Naive thymus-derived CD8-positive, alpha-beta T cell (primary cell): ENCODE measurements at places on chromosomes 16 and 17. TPM values are rescaled to one million over a fixed set of nuclear protein-coding genes. Genes with fewer than 3 reads are reported as not detected.

Gene EVI2B
- total RNA-seq: 159 TPM

Gene CACNG3
- total RNA-seq: not detected

DNA sequence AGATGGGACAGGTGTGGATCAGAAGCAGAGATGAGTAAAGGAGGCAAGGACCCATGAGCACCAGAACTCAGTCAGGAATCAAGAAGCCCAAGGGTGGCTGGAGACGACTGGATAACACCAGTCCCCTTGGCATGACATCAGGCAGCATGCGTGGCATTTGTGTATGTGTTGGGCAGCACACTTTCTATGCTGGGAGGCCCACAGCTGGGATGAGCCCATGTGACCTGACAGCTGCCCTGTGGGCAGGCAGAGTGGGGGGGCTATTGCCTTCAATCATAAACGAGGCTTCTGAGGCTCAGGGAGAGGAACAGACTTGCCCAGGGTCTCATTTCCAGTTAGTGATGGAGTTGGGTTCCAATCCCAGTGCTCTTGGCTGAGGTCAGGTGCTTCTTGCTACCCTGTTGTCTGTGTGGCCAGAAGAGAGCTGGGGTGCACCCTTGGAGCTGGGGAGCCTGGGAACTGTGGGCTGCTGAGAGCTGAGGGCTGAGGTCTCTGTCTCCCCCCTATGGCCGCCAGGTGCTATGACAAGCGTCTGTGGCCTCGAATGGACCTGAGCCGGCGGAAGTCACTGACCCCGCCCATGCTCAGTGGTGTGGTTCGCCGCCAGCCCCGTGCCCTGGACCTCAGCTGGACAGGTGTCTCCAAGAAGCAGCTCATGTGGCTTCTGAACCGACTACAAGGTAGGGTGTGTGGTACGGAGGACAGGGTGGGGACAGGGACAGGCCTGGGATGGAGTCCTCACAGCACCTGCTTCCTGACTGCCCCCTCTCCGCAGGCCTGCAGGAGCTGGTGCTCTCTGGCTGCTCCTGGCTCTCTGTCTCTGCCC is 7.1 kb upstream of the ORAI3 start:
- H3K4me1 ChIP-seq: peaks cover 14% of the 10 kb centered on the region
- H3K27ac ChIP-seq: peak overlapping the region; percentile 52
- peaks cover 4% of the 10 kb centered on the region for H3K36me3 ChIP-seq
- no peaks in the 10 kb centered on the region for H3K27me3 ChIP-seq

- H3K27me3 ChIP-seq: no peaks in the 10 kb centered on the region
- H3K4me3 ChIP-seq: peak overlapping the region; percentile 71
- peaks cover 20% of the 10 kb centered on the region for H3K4me1 ChIP-seq
- no peak for DNase-seq
These were observed 308 bp downstream of the ADCY9 start for GRCh38 chr16:4115949-4116318.

DNA sequence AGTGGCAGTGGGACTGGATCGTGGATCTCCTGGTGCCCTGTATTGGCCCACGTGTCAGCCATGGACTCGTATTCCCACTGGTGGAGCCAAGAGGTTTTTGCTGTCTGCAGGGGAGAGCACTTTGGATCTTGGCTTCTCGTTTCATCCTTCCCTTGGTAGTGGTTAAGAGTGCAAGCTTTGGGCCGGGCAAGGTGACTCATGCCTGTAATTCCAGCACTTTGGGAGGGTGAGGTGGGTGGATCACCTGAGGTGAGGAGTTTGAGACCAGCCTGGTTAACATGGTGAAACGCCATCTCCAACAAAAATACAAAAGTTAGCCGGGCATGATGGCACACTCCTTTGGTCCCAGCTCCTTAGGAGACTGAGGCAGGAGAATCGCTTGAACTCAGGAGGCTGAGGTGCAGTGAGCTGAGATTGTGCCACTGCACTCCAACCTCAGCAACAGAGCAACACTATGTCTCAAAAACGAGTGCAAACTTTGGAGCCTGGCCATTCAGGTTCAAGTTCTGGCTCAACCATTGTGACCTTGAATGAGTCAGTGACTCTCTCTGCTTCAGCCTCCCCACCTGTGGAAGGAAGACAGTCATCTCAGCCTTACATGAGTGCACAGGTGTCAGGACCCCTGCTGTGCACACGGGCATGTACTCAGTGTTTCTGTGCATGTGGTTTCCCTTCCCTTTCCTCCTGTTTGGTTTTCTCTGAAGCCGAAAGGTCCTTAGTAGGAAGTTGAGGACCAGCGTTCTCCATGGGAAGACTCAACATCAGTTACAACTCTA is 57.4 kb downstream of the PLCG2 start:
- no peak overlapping the region for H3K4me3 ChIP-seq
- H3K27ac ChIP-seq: no peak overlapping the region
- no peaks in the 10 kb centered on the region for H3K36me3 ChIP-seq
- peaks cover 13% of the 10 kb centered on the region for H3K4me1 ChIP-seq
- no peak for DNase-seq

- H3K27me3 ChIP-seq: no peaks in the 10 kb centered on the region
- H3K4me1 ChIP-seq: peaks cover 8% of the 10 kb centered on the region
- H3K27ac ChIP-seq: no peak overlapping the region
- H3K4me3 ChIP-seq: no peak overlapping the region
- peaks cover 3% of the 10 kb centered on the region for H3K36me3 ChIP-seq
These were observed 9.6 kb downstream of the POLR2C start for GRCh38 chr16:57471852-57472664.

- H3K4me3 ChIP-seq: no peak overlapping the region
- H3K36me3 ChIP-seq: peaks cover 6% of the 10 kb centered on the region
- no peaks in the 10 kb centered on the region for H3K4me1 ChIP-seq
These were observed 295.8 kb downstream of the FOXL1 start for GRCh38 chr16:86874141-86874540.

- H3K27me3 ChIP-seq: no peaks in the 10 kb centered on the region
- no peaks in the 10 kb centered on the region for H3K36me3 ChIP-seq
- H3K4me1 ChIP-seq: peaks cover 92% of the 10 kb centered on the region
- peak overlapping the region; percentile 64 for H3K27ac ChIP-seq
- DNase-seq: no peak
- peak overlapping the region; percentile 86 for H3K4me3 ChIP-seq
These were observed 101.6 kb downstream of the PRKCA start for GRCh38 chr17:66403846-66404556.

DNA sequence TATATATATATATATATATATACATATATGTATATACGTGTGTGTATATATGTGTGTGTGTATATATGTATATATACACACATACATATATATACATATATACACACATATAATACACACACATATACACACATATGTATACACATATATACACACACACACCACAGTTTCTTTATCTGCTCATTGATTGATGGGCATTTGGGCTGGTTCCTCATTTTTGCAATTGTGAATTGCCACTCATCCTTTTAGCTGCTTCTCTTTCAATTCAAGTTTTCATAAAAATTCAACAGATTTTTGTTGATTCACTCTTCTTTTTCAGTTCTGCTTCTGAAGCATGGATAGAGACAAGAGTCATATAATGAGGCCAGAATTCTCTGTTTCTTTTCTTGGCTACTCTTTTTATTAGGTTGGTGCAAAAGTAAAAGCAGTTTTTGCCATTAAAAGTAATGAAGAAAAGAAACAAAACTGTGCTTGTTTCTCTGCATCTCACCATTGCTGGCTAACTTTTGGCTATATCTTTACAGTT is 44.5 kb downstream of the SLFN5 start:
- peaks cover 26% of the 10 kb centered on the region for H3K4me1 ChIP-seq

GRCh38 chr17:59341922-59342321 is 10.5 kb downstream of the YPEL2 start:
- H3K4me3 ChIP-seq: no peak overlapping the region
- no peak for DNase-seq
- H3K36me3 ChIP-seq: no peaks in the 10 kb centered on the region
- H3K27ac ChIP-seq: no peak overlapping the region

- no peaks in the 10 kb centered on the region for H3K36me3 ChIP-seq
- H3K4me1 ChIP-seq: no peaks in the 10 kb centered on the region
- no peak overlapping the region for H3K4me3 ChIP-seq
- H3K27me3 ChIP-seq: peaks cover 2% of the 10 kb centered on the region
These were observed 168.7 kb upstream of the CDH5 start for GRCh38 chr16:66197668-66198278.

- no peaks in the 10 kb centered on the region for H3K36me3 ChIP-seq
- no peaks in the 10 kb centered on the region for H3K27me3 ChIP-seq
- H3K27ac ChIP-seq: no peak overlapping the region
- H3K4me3 ChIP-seq: no peak overlapping the region
- no peak for DNase-seq
These were observed 99.2 kb upstream of the CDH8 start for GRCh38 chr16:62135446-62135845.

DNA sequence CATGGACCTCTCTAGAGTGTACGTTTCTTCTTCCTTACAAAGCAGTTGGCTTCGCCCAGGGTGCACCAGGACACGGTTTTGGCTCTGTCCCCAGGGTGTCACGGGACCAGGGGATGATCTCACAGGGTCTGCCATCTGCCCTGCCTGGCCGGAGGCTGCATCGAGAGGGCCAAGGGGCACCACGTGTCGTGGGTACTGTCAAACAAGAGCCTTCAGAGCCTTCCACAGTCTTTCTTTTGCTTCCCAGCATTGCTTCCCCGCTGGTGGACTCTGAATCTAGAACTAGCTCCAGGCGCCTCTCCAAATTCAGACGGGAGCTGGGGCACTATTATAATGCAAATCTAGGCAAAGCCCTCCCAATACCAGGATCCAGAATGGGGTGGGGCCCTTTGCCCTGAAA is 47.9 kb downstream of the MAPT start:
- peaks cover 14% of the 10 kb centered on the region for H3K4me1 ChIP-seq
- H3K27ac ChIP-seq: no peak overlapping the region
- no peak for DNase-seq
